Bronchial smooth muscle cell (primary cell): ENCODE measurements at places on chromosomes 5 and 9. TPM values are rescaled to one million over a fixed set of nuclear protein-coding genes. Genes with fewer than 3 reads are reported as not detected.

JAKMIP2 gene
- 0.94 and 1.3 TPM in 2 replicates for total RNA-seq

RBM22 gene
- 12.0 and 12.5 TPM in 2 replicates for total RNA-seq

KIF4B gene
- total RNA-seq = under 0.01 and 0.09 TPM in 2 replicates

FAM153A gene
- total RNA-seq = not detected in 2 replicates

CERCAM gene
- total RNA-seq = 85.4 and 95.0 TPM in 2 replicates

OTP gene
- not detected in 2 replicates for total RNA-seq

ASS1 gene
- 60.1 and 62.2 TPM in 2 replicates for total RNA-seq

BTNL3 gene
- not detected in 2 replicates for total RNA-seq

PRSS3 gene
- total RNA-seq = 25.2 and 47.3 TPM in 2 replicates

SEMA4D gene
- total RNA-seq = under 0.01 and 0.09 TPM in 2 replicates

BTNL9 gene
- not detected in 2 replicates for total RNA-seq

MYMK gene
- total RNA-seq = not detected in 2 replicates

DIPK1B gene
- total RNA-seq = 0.69 and 1.1 TPM in 2 replicates

RAI14 gene
- total RNA-seq = 56.6 and 78.7 TPM in 2 replicates

SPATA31D4 gene
- not detected in 2 replicates for total RNA-seq

KIF27 gene
- 2.7 and 3.4 TPM in 2 replicates for total RNA-seq

AGXT2 gene
- total RNA-seq = not detected in 2 replicates

GKAP1 gene
- total RNA-seq = 0.43 and 0.47 TPM in 2 replicates

PCDHGA10 gene
- total RNA-seq = 2.3 and 7.1 TPM in 2 replicates

NR6A1 gene
- 0.26 and 0.47 TPM in 2 replicates for total RNA-seq

GLRA1 gene
- not detected in 2 replicates for total RNA-seq

CFAP77 gene
- total RNA-seq = 0.09 TPM in 1 of 2 replicates, not detected in the other

CER1 gene
- total RNA-seq = not detected in 2 replicates

GPR150 gene
- under 0.01 and 0.32 TPM in 2 replicates for total RNA-seq

CDK7 gene
- 34.5 and 70.5 TPM in 2 replicates for total RNA-seq

SMIM33 gene
- not detected in 2 replicates for total RNA-seq

ABHD17B gene
- total RNA-seq = 13.1 and 14.5 TPM in 2 replicates

NCS1 gene
- 36.1 and 38.0 TPM in 2 replicates for total RNA-seq

FGF10 gene
- 0.26 and 0.79 TPM in 2 replicates for total RNA-seq

ACER2 gene
- total RNA-seq = 1.6 and 1.9 TPM in 2 replicates

PCDHGC3 gene
- total RNA-seq = 55.5 and 158 TPM in 2 replicates

SPAG8 gene
- 1.5 and 1.6 TPM in 2 replicates for total RNA-seq

PCDHB10 gene
- 0.47 and 1.4 TPM in 2 replicates for total RNA-seq

PDGFRB gene
- 71.1 and 110 TPM in 2 replicates for total RNA-seq

TAF11L4 gene
- total RNA-seq = not detected in 2 replicates

SPINK4 gene
- total RNA-seq = 0.95 TPM in 1 of 2 replicates, not detected in the other

PTBP3 gene
- total RNA-seq = 5.3 and 8.7 TPM in 2 replicates

STOM gene
- 97.6 and 105 TPM in 2 replicates for total RNA-seq

TOPORS gene
- 26.6 and 29.5 TPM in 2 replicates for total RNA-seq

GLDC gene
- total RNA-seq = 0.09 and 0.16 TPM in 2 replicates

TNFSF8 gene
- not detected in 2 replicates for total RNA-seq

RCL1 gene
- 7.2 and 7.6 TPM in 2 replicates for total RNA-seq

ZNF300 gene
- total RNA-seq = 7.6 and 9.0 TPM in 2 replicates

BAAT gene
- 0.16 TPM in 1 of 2 replicates, not detected in the other for total RNA-seq

PLPP7 gene
- total RNA-seq = 1.7 and 4.5 TPM in 2 replicates

PCAT7 gene
- not detected in 2 replicates for total RNA-seq

FGF18 gene
- total RNA-seq = under 0.01 and 0.17 TPM in 2 replicates
